ENCODE measurements at places on chromosomes 16 and 17. TPM values are rescaled to one million over a fixed set of nuclear protein-coding genes. Genes with fewer than 3 reads are reported as not detected.

Gene CASKIN2
- 8.2 TPM for total RNA-seq

Gene PABPN1L
- not detected for total RNA-seq

Gene NPW
- total RNA-seq, result 1.0 TPM

Gene OMG
- not detected for total RNA-seq

Gene NHERF2
- total RNA-seq, result 57.1 TPM

Gene ACTG1
- total RNA-seq, result 6,095 TPM

Gene HCRT
- not detected for total RNA-seq

Gene SLC6A2
- total RNA-seq, result not detected

Gene CCL11
- total RNA-seq, result not detected

Gene ITGAD
- not detected for total RNA-seq

Gene HOXB13
- total RNA-seq, result 1.6 TPM

Gene RAB11FIP4
- total RNA-seq, result 2.1 TPM

Gene PPM1E
- 0.08 TPM for total RNA-seq

Gene HAP1
- 1.7 TPM for total RNA-seq

Gene KIF19
- not detected for total RNA-seq

Gene ENPP7
- not detected for total RNA-seq

Gene TNRC6C
- 2.7 TPM for total RNA-seq

All from A549 treated with RU486 at 1 μM for 4 hours (cell line).